Heart right ventricle (tissue), 16 donors: ENCODE measurements at places on chromosomes 16 and 17. TPM values are rescaled to one million over a fixed set of nuclear protein-coding genes. Genes with fewer than 3 reads are reported as not detected.

Gene SLC52A1
- not detected for total RNA-seq

DNA sequence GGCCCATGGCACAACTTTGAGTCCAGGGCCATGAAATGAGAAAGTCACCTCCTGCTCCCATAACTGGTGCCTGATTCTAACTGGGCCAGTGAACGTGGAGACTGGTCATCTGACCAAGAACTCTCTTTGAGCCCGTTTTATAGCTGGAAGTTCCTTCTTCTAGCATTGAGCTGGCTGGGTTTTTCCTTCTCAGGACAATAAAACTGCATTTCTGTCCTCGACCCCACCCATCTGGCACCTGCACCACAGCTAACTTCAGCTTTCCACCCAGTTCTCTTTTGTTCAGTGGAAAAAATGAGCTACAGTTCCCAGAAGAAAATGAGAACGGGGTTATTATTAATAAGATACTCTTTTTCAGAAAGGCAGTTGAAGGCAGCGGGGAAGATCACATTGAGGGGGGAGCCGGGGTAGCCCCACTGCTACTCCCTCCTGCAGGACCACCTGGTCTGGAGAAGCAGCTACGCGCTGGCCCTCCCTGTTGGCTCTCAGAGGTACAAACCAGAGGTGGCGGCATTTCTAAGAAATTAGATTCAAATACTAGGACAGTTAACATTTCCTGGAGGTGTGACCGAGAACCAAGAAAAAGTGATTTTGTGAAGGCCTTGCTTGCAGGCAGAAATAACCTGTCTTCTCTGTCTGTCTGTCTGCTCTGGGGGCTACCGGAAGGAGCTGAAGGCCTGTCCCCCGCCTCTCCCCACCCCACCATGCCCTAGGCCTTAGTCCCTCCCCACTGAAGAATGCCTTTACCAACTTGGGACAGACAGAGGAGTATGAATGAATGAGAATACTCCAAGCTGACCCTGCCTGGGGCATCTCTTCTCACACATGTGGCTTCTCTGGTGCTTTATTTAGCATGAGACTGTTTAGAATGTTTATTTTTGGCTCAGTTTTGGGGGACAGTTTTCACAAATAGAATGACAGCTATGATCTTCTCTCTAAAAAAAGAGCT, 123.9 kb downstream of the XYLT1 start:
- no peaks in the 10 kb centered on the region for H3K27me3 ChIP-seq
- H3K4me3 ChIP-seq: no peak overlapping the region
- no peak for DNase-seq
- H3K27ac ChIP-seq: peak overlapping the region; percentile 43
- no peaks in the 10 kb centered on the region for H3K36me3 ChIP-seq

DNA sequence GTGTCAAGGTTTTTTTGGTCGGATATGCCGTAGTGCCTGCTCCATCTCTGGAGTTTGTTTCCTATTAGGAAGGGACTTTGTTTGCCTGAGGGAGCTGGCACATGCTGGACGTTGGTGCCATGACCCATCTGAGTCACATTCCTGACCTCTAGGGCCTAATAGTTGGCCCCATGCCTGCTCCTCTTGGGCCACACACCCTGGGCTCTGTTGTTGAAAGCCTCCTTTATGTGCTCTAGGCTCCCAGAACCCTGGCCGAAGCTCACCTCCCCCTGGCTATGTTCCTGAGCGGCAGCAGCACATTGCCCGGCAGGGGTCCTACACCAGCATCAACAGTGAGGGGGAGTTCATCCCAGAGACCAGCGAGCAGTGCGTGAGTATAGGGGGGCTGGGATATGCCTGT, 18.4 kb downstream of the LIMD2 start:
- no peak overlapping the region for H3K4me3 ChIP-seq
- DNase-seq: no peak
- H3K27me3 ChIP-seq: no peaks in the 10 kb centered on the region
- peaks cover 19% of the 10 kb centered on the region for H3K36me3 ChIP-seq

GRCh38 chr17:20223808-20224328, 214.7 kb downstream of the SPECC1 start:
- H3K36me3 ChIP-seq: no peaks in the 10 kb centered on the region
- H3K4me3 ChIP-seq: no peak overlapping the region
- no peaks in the 10 kb centered on the region for H3K4me1 ChIP-seq
- no peaks in the 10 kb centered on the region for H3K27me3 ChIP-seq
- H3K27ac ChIP-seq: no peak overlapping the region

Gene NUTF2
- 74.0 TPM for total RNA-seq

Gene TUBG1
- total RNA-seq: 46.6 TPM

DNA sequence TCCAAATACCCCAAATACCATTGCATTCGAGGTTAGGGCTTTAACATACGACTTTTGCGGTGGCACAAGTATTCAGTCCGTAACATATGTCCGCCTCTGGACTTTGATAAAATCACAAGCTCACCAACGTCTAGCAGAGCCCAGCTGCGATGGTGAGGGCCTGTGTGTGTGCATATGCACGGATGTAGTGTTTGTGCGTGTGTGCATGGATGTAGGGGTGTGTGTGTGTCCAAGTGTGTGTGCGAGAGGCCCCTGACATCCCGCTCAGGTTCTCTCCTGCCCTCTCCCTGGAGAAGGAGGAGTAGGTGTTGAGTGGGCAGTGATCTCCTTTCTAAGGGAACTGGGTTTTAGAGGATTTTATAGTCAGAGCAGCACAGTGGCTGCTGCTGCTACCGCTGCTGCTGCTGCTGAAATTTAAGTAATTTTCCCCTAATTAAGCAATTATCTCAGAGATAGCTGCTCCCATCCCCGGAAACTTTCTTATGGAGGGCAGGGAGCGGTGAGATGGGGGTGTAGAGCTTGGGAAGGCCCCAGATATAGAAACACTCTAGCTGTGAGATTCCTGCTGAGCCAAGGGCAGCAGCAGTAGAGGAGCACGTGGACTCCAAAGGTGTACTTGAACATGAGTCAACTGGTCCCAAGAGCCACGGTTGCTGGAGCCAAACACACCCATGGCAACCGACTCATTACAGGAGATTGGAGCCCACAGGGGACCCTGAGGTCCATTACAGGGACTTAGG, 121.7 kb upstream of the SDK2 start:
- peaks cover 13% of the 10 kb centered on the region for H3K4me1 ChIP-seq
- H3K4me3 ChIP-seq: no peak overlapping the region
- no peak overlapping the region for H3K27ac ChIP-seq
- no peaks in the 10 kb centered on the region for H3K27me3 ChIP-seq
- no peak for DNase-seq

DNA sequence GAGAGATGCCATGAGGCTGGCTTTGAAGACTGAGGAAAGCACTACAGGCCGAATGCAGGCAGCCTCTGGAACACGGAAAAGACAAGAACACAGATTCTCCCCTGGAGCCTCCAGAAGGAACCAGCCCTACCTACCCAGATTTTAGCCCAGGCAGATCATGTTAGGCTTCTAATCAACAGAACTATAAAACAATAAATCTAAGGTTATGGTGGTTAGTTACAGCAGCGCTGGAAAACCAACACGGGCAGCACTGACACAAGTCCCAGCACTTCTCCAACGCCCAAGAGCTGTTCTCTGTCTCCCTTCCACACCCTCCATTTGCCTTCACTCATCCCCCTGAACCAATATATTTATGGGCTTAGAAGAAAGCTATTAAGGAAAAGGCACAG, 7.5 kb downstream of the ANKRD11 start:
- H3K36me3 ChIP-seq: no peaks in the 10 kb centered on the region
- no peak overlapping the region for H3K27ac ChIP-seq
- H3K4me3 ChIP-seq: no peak overlapping the region
- no peaks in the 10 kb centered on the region for H3K27me3 ChIP-seq
- H3K4me1 ChIP-seq: peaks cover 99% of the 10 kb centered on the region

DNA sequence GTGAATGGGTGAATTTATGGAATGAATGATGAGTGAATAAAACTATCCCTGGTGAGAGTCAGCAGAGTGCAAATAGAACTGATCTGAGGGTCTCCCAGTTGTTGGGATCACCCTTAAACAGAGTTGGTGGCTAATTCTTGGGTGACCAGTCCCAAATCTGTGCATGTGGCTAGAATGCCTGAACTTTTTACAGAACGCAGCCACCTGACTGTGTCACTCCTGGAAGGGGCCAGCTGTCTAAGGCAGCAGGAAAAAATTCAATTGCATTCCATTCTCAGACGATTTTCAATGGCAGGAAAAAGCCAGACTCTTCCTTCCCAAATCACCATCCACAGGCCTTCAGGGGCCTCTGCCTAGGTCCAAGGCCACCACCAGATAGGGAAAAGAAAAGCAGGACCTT, 43.5 kb downstream of the BEAN1 start:
- H3K4me1 ChIP-seq: no peaks in the 10 kb centered on the region
- H3K27me3 ChIP-seq: no peaks in the 10 kb centered on the region
- no peaks in the 10 kb centered on the region for H3K36me3 ChIP-seq
- no peak overlapping the region for H3K27ac ChIP-seq

DNA sequence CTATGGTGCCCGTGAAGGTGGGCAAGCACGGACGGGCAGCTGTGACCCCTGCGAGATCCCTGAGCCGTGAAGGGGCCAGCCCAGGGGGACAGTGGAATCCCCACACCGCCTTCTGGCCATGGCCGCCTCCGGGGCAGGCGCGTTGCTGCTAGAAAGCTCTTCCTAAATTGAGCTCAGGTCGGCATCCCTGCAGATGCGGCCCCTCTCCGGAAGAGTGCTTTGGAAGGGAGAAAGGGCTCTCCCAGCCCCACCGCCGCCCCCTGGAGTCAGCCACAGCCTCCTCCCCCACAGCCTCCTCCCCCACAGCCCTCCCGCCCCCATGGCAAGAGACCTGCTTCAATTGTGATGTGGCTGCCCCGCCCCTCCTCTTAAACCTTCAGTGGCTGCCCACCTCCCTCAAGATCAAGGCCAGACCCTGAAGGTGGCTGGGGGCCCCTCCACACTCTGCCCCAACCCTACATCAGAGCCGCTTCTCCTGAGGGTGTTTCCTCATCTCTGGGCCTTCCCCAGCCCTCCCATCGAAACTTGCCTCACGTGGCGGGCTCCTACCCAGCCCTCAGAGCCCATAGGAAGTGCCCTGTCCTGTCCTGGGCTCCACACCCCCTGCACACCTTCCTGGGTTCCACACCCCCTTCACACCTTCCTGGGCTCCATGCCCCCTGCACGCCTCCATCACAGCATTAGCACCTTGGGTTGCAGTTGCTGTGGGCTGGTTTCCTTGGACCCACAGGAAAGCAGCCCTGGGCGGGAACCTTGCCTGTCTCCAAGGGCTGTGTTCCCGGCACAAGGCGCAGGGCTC, 5.5 kb upstream of the CBFA2T3 start:
- no peak for DNase-seq
- H3K27me3 ChIP-seq: peaks cover 4% of the 10 kb centered on the region
- H3K4me3 ChIP-seq: no peak overlapping the region
- H3K4me1 ChIP-seq: peaks cover 3% of the 10 kb centered on the region

Gene RGS11
- total RNA-seq: 18.2 TPM

- peaks cover 3% of the 10 kb centered on the region for H3K36me3 ChIP-seq
- H3K27ac ChIP-seq: peak overlapping the region; percentile 44
- peak overlapping the region; percentile 75 for H3K4me3 ChIP-seq
- no peak for DNase-seq
- H3K27me3 ChIP-seq: no peaks in the 10 kb centered on the region
Measured at GRCh38 chr17:28855336-28855679, 492 bp downstream of the ERAL1 start.

DNA sequence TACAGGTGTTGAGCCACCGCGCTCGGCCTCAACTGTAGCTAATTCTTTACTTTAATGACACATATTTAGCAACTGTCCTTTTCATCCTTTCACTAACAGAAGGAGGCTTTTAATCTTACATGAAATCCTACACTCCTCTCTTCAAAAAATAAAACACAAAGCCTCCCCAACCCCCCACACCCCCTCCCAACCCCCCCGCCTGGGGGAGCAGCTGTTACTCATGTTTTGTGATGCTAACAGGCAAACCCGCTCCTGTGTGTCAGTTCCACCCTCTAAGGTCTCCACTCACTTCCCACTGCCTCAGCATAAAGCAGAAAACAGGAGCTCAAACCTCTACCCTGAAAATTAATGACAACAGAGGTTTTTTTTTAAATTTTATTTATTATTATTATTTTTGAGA, 55.4 kb upstream of the SLC25A19 start:
- DNase-seq: no peak
- peaks cover 71% of the 10 kb centered on the region for H3K4me1 ChIP-seq
- H3K27me3 ChIP-seq: no peaks in the 10 kb centered on the region
- H3K36me3 ChIP-seq: no peaks in the 10 kb centered on the region
- H3K4me3 ChIP-seq: no peak overlapping the region

Gene C1QL1
- 1.1 TPM for total RNA-seq

Gene PIK3R6
- 1.3 TPM for total RNA-seq

- no peak for DNase-seq
- H3K27me3 ChIP-seq: peaks cover 22% of the 10 kb centered on the region
- H3K27ac ChIP-seq: no peak overlapping the region
- no peaks in the 10 kb centered on the region for H3K36me3 ChIP-seq
- no peaks in the 10 kb centered on the region for H3K4me1 ChIP-seq
- no peak overlapping the region for H3K4me3 ChIP-seq
Measured at GRCh38 chr16:87664792-87665191, 62.5 kb downstream of the JPH3 start.

Gene MRM1
- 6.4 TPM for total RNA-seq

DNA sequence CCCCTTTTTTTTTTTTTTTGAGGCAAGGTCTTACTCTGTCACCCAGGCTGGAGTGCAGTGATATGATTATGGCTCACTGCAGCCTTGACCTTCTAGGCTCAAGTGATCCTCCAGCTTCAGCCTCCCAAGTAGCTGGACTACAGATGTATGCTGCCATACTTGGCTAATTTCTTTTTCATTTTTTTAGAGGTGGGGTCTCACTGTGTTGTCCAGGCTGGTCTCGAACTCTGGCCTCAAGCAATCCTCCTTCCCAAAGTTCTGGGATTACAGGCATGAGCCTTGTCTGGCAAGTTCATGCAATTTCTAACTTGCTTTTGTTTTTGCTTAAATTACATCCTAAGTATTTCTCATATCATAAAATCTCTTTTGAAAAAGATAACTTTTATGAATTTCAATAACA, 33.8 kb upstream of the NFAT5 start:
- no peaks in the 10 kb centered on the region for H3K27me3 ChIP-seq
- H3K27ac ChIP-seq: no peak overlapping the region
- no peaks in the 10 kb centered on the region for H3K4me1 ChIP-seq

GRCh38 chr17:6780001-6780400, 4.0 kb downstream of the FBXO39 start:
- no peak overlapping the region for H3K27ac ChIP-seq
- DNase-seq: no peak
- H3K4me1 ChIP-seq: no peaks in the 10 kb centered on the region
- H3K36me3 ChIP-seq: no peaks in the 10 kb centered on the region

- H3K27ac ChIP-seq: no peak overlapping the region
- H3K27me3 ChIP-seq: no peaks in the 10 kb centered on the region
- H3K4me3 ChIP-seq: no peak overlapping the region
- peaks cover 44% of the 10 kb centered on the region for H3K36me3 ChIP-seq
- H3K4me1 ChIP-seq: no peaks in the 10 kb centered on the region
- no peak for DNase-seq
Measured at GRCh38 chr16:70163596-70163995, 10.0 kb upstream of the CLEC18C start.

GRCh38 chr16:50273888-50274325, 7.6 kb downstream of the ADCY7 start:
- no peaks in the 10 kb centered on the region for H3K27me3 ChIP-seq
- no peak for DNase-seq
- no peaks in the 10 kb centered on the region for H3K36me3 ChIP-seq
- peak overlapping the region; percentile 31 for H3K27ac ChIP-seq
- no peak overlapping the region for H3K4me3 ChIP-seq

Gene CHRNE
- total RNA-seq: 0.45 TPM
